ENCODE measurements at places on chromosomes 3 and 15.

GRCh38 chr3:71917545-71917944 lies 132.6 kb upstream of the PROK2 start:
- no peak for DNase-seq

DNA sequence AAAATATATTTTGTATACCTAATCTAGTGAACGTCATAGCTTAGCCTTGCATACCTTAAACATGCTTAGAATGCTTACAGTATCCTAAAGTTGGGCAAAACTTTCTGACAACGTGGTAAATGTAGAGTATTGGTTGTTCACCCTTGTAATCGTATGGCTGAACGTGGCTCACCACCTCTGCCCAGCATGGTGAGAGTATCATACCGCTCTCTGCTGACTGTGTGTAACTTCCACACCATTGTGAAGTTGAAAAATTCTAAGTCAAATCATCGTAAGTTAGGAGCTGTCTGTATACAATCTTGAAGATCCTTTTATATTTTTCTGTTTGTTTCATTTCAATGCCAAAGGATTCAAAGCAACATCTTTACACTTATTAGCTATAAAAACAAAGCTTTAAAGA lies 63.5 kb upstream of the TRPC1 start:
- no peak for DNase-seq

DNA sequence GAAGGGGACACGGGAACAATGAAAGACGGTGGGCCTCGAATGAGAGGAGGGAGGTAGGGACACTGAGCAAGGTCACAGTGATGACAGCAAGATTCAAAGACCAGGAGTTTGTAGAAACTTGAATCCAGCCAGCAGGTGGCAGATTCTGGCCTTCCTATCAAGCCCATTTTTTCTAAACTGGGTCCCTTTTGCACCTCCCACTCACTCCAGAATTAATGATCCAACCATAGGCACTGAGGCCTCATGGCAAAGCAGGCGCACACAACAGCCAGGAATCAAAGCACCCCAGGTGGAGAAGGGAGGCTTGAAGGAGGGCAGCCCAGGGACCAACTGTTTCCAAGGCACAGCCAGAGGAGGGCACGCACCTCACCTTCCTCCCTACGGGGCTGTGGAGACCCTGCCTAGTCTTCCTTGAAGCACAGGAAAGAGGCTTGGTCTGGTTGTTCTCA lies 90.2 kb downstream of the ANP32A start:
- DNase-seq, result peak; percentile 78

- no peak for DNase-seq
These were observed 102.9 kb downstream of the LRRC49 start for GRCh38 chr15:70995383-70995970.

- DNase-seq, result no peak
These were observed 1515.7 kb downstream of the SI start for GRCh38 chr3:163562625-163563024.

GRCh38 chr3:194573680-194574437 lies 59.4 kb downstream of the TMEM44 start:
- DNase-seq, result peak; percentile 76

DNA sequence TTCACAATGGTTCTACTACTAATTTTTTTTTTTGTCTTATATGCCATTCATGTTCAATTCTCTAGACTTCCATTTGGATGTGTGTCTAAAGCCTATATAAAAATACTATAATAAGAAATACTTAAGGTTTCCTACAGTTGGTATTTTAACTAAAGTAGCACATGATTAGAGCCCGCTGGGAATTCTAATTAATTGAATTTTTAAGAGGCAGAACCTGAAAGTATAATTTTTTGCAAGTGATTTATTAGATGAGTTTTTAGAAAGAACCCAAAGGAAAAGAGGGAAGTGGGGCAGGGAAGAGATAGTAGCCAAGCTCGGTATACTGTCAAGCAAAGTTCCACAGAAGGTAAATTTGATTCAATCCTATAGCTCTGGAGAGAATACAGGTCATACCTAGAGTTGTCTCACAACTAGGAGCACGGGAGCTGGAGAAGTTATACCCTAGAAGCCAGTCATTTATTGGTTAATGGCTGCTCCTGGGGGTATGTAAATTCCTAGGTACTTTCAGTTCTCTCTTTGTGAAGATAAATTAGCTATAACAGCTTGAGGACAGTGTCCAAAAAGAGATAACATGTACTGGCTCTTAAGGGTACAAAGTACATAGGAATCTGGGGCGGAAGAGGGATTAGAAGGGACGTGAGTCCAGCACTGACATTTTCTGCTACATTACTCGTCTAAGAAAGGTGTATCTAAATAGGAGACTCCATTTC lies 225.6 kb downstream of the CNTN6 start:
- no peak for DNase-seq
